Fibroblast of skin of scalp (primary cell): ENCODE measurements at places on chromosomes 4 and X.

DNA sequence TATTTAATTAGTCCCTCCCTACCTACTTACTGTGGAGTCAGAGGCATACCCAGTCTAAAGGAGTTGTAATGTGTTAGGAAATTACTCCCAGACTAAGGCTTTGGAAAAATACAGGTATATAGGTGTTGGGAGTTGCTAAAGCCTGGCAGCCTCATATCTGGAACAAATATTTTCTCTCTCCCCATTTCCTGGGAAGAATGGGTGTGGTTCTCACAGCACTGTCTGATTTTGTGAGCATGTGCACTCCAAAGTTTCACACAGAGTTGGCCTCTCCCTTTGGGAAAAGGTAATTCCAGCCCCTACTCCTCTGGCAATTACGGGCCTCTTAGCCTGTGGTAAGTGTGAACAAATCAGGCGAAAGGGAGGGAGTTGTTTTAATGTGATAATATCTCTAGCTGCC lies 187.0 kb downstream of the MID1IP1 start:
- DNase-seq: no peak

DNA sequence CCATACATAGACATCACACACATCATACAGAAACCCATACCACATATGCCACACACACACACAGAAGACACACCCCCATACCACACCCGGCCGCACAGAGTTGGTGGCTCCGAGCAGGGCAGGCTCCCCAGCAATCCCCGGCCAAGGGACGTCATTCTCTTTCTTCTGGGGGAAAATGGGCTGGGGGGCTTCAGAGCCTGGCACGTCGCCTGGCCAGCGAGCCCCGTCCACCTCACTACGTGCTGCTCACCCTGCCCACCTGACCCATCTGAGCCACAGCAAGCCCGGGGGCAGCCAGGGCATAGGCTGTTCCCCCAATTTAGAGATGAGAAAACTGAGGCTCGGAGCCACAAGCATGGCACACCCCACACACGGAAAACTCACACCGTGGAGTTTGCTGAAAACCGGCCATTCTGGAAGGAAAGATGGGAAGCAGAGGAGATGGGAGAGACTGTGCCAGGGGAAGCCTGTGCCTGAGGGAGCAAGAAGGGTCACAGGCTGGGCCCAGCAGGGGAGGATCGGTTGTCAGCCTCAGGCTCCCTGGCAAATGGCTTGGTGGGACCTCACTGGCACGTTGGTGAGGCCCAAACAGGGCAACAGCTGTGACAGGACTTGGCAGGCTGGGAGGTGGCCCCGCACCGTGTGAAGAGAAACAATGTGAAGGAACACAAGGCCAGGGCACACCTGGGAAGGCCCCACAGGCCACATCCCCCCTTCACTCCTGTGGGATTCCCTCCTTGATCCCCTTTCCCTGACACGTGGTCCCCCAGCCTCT lies 73.2 kb downstream of the JAKMIP1 start:
- no peak for DNase-seq

GRCh38 chr4:10461091-10461849 lies 4.0 kb upstream of the ZNF518B start:
- DNase-seq: peak; percentile 71

DNA sequence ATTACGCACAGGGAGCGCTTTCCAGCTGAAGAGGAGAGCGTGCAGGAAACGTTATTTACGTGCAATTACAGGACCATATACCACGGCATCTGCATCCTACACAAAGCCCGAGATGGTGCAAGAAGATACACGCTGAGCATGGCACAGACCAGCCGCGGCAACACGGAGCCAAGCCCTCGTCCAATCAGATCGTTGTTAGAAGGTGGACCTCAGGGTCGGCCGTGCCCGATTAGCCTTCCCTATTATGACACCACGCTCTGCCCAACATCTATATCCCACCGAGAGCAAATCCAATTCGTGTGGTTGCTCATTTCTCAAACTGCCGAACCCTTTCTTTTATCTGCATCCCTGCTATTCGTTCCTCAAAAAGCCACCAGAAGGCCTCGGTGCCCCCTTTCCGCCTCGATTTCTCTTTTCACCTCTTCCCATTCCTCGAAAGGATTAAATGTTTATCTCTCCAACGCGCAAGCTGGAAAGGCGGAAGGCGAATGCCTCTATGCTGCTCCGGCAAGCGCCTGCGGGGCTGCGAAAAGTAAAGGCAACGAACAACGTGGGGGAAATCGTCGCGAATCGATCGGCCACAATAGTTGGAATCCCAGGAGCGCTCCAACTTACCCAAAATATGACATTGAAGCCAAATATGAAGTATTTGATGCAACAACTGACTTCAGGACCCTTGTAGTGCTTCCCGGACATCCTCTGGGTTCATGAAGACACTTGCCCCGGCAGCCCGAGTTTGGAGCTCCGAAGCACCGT lies 702 bp downstream of the TSPAN5 start:
- peak; percentile 67 for DNase-seq

GRCh38 chr4:16939178-16939577 lies 40.7 kb upstream of the LDB2 start:
- DNase-seq: no peak

GRCh38 chr4:185011408-185011807 lies 6.9 kb upstream of the HELT start:
- no peak for DNase-seq

DNA sequence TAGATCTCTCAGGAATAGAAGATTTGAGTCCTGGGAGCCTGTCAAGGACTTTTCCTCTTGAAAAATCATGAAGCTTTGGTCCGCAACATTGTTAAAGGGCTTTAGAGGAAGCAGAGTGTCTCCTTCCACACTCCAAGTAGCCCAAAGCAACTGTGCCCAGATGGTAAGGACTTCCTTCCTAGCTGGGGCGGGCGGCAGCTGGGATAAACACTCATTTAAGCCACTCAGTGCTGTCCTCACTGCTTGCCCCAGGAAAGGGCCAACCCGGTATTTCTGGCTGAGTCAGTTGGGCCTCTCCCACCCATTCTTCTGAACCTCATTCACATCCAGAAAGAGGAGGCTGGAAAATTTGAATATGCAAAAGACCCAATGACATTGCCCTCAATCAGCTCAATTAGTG lies 144.3 kb downstream of the CHIC2 start:
- peak; percentile 46 for DNase-seq

- no peak for DNase-seq
Measured at GRCh38 chrX:85359051-85359450, 20.4 kb downstream of the POF1B start.

DNA sequence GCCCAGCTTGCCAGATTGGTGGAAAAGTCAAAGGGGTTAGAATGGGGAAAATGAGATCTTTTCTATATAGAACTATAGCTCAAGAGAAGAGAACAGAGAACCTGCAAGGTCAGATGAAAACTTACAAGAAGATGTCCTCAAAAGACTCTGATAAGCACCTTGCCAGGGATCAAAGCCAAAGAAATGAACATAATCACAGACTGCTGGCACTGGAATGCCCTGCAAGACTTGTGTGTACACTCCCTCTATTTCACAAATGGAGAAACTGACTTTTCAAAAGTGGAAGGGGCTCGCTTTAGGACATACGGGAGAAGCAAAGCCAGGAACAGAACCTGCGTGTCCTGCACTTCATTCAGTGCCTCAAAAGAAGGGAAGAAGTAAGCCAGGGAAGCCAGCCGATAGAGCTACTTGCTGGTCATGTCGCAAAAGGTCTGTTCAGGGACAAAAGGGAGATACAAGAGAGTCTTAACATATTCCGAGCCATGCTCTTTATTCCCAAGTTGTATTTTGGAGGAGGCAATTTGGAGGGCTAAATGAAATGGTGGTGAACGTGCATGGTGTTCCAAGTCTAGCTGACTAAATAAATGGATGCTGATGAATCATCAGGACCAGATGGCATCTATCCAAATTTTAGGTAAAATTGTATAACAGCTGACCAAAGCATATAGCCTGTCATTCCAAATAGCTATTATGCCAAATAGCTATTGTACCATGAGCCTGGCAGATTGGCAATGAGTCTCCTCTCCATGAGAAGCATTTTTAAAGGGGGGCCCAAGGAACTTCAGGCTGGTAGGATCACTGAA lies 175.6 kb upstream of the GPC4 start:
- DNase-seq: no peak

GRCh38 chrX:72020788-72021187 lies 110.1 kb downstream of the NHSL2 start:
- DNase-seq: no peak
